ENCODE measurements at places on chromosomes 11 and 22.

DNA sequence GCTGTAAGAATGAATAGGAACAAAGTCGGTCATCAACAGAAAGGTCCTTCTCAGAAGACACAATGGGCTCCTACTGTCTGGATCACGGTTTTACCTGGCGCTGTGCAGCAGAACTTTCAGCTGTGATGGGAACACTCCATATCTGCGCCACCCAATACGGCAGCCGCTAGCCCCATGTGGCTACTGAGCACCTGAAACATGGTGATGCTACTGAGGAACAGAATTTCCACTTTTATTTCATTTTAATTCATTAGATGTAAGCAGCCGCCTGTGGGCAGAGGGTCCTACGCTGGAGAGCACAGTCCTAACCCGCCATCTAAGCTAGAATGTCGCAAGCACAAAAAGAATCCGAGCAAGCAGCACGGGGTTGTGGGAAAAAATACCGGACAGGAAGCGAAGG lies 2.7 kb downstream of the SULT4A1 start:
- peak; percentile 20 for DNase-seq

- no peak for DNase-seq
Observed at GRCh38 chr11:134244593-134244992, 8.6 kb downstream of the THYN1 start.

DNA sequence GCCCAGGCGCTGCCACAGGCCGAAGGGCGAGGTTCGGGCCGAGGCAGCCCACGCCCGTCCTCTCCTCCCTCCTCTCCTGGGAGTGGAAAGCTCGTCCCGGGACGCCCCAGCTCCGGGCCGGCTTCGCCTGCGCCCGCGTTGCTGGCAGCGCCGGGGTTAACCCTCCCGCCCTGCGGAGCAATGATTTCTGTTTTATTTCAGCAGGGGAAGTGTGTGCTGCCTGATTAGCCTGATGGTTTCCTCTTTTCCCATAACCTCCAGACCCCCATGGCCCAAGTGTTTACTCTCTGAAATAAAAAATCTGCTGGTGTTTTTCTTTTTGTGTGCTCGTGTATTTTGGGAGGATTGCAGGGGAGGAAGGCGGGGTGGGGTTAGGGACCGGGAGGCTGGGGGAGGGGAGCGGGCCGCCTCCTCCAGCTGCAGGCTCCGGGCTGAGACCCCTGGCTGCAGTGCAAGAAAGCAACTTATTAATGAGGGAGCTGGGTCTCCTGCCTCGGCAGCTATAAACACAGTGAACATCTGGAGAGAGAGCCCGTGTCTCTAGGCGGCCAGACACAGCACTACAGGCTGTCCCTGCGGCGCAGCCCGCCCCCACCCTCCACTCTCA lies 38.6 kb downstream of the ETS1 start:
- DNase-seq: no peak

DNA sequence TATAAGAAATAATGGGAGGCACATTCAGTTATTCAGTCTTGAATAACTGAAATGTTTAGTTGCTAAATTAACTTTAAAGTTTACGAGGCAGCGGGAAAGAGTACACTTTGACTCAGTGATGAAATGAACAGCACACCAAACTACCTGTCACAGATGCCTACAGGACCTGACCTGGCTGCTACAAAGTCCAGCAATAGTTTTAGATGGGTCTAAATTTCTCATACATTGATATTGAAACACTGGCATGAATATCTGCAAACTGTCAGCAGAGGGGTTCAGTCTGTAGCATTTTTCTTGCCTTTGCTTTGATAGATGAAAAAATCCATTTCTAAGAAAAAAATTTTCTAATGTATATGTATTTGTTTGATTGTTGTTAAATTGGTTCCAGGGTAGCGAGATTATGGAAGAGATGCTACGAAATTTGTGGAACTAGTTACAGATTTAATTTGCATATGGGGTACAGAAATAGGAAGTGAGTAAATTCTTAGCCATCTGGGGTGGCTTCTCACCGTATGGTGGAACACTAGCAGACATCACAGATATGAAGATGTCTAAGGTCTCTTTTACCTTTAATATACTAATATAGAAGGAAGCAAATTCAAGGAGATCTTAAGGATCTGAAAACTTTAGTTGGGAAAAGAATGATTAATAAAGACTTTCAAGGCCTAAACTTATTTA lies 20.8 kb upstream of the GAB2 start:
- DNase-seq: no peak

- DNase-seq: no peak
Observed at GRCh38 chr11:116871248-116871647, 33.8 kb upstream of the APOA1 start.

- no peak for DNase-seq
Observed at GRCh38 chr22:31278626-31279326, 13.5 kb downstream of the PIK3IP1 start.

DNA sequence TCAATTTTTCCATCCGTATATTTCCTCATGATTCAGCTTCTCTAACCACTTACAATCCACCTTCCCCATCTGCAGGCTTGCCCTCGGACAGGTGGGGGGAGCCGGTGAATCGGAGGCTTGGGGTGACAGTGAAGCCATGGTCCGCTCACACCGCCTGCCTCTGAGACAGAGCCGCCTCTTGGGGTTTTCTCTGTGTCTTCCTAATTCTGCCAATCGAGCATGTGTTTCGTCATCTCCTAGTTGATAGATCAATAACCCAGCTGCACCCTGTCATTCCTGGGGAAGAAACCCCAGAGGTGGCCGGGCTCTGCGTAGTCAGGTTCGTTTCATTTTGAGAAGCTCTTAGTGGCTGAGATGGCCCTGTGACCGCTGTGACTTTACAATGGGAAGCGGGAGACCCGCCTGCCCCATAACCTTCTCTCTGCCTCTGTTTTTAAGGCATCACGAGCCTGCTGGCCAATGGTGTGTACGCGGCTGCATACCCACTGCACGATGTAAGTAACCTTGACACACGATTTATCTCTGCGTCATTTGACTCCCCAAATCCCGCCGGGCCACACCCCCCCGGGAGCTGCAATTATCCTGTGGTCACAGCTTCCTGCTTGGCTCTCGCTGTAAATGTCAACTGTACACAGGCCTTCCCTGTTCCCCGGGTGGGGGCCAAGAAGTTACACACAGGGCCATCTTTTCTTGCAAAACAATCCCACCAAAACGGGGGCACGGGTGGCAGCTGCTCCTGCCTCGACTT lies 33.3 kb downstream of the ANO1 start:
- no peak for DNase-seq

- DNase-seq: peak; percentile 69
Observed at GRCh38 chr22:50264104-50264745, 2.7 kb upstream of the MAPK12 start.

GRCh38 chr11:64745189-64745520 lies 1.2 kb upstream of the RASGRP2 start:
- no peak for DNase-seq

DNA sequence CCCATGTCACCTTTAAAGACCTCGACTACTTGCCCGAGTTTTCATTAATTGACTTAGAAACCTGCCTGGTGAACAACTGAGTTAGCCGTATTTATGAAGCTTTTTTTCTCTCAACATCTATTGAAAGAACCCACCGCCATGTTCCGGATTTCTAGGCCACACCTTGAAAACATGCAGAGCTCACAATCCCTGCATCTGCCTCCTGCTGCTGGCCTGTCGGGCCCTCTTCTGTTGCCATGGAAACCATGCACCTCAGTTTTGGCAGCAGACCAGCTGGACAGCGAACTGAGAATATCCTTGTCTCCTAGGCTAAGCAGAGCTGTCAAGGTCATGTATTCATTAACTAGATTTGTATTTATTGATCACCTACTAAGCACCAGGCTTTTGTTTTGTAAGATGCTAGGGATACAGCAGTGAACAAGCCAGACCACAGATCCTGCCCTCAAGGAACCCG lies 4.3 kb upstream of the PATZ1 start:
- DNase-seq: no peak

DNA sequence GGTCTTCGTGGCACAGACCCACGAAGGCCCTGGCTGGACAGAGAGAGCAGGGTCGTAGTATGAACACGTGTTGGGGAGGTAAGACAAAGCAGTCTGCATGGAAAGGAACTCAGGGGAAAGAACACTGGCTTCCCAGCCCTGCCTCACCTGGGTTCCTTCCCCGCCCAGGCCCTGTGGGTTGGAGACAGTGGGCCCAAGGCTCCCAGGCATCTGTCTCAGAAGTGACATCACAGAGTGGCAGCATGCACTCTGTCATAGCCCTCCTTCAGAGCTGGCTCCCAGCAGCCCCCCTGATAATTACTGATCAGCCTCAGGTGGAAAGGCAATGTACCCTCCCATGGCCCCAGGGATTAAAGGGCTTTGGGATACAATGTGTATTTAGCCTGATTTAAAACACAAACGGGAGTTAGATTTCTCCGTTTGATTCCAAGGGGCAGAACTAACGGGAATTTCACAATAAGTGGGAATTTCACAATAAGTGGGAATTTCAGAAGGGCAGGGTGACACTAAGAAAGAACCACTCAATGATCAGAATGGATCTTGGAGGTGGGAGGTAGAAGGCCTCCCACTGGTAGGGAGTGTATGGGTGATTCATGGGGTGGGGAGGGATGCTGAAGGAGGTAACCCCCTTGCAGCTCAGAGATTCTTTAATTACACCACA lies 65.1 kb downstream of the SLC22A12 start:
- no peak for DNase-seq

GRCh38 chr11:64553554-64554201 lies 37.3 kb upstream of the SLC22A12 start:
- peak; percentile 72 for DNase-seq

DNA sequence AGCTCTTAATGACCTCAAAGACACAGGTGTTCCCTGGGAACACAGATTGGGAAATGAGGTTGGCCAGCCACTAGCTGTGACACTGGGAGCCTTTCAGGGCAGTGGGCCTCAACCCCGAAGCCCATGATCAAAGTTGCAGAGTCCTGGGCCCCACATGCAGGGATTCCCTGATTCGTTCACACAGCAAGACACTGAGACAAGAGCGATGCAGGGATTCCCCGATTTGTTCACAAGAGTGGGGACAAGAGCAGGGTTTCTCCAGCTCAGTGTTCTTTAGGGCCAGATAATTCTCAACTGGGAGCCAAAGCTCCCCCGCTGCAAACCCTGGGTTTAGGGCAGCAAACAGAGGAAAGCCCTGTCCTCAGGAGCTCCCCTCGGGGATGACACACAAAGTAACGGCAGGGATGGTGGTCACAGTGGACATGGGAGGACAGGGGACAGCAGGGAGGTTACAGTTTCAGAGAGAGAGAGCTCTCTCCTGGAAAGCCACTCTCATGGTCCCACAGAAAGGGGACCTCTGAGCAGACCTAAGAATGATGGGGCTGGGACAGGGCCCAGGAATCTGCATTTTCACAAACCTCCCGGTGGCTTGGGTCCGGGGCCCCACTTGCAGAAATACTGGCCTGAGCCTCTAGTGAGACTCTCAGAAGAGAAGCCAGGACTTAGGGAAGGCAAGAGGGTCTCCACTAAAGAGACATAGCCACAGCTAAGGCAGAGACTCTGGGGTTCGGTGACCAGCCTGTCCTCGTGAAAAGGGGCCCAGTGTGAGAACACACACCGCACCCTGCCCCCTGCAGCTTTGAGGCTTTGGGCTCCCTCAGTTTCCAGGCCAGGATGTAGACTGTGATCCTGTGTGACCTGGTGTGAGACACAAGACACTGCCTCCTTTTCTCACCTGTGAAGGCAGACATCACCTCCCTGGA lies 7.4 kb upstream of the GNAZ start:
- peak; percentile 9 for DNase-seq

DNA sequence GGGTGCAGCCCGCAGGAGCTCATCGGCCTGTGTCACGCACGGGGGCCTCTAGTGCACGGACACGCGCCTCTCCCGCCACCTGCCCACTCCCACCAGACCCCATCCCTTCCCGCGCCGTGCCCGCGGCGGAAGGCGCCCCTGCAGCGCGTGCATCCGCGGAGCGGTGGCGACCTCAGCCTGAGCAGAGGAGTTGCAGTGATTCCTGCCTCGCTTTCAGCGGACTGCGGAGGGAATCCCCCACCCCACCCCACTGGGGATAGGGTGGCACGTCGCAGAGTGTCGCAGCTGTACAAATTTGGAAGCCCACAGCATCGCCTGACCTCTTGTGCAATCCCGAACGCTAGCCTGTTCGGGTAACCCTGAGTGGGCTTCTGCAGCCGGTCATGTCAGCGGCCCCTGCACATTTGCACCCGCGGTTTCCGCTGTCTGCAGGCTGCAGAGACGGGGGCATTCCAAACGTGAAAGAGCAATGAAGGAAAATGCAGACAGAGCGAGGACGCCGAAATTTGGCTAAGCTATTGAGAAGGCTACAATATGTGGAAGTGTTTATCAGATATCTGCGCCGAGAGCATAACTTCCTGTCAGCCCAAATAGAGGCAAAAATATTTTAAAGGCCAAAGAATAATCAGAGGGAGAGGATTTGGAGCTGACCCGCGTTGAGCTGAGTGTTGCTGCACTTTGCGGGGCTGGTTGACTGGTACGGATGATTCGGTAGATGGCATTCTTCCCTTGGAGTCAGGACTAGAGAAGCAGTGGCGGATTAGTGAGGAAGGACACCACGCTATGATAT lies 617 bp upstream of the ARHGAP20 start:
- peak; percentile 48 for DNase-seq

GRCh38 chr22:46946383-46946962 lies 184.0 kb downstream of the TBC1D22A start:
- DNase-seq: no peak

- DNase-seq: no peak
Observed at GRCh38 chr11:26761361-26761809, 39.5 kb upstream of the SLC5A12 start.

- DNase-seq: peak; percentile 31
Observed at GRCh38 chr11:124865902-124866851, 945 bp downstream of the ROBO3 start.

- no peak for DNase-seq
Observed at GRCh38 chr11:118899706-118900360, 16.1 kb downstream of the CXCR5 start.

DNA sequence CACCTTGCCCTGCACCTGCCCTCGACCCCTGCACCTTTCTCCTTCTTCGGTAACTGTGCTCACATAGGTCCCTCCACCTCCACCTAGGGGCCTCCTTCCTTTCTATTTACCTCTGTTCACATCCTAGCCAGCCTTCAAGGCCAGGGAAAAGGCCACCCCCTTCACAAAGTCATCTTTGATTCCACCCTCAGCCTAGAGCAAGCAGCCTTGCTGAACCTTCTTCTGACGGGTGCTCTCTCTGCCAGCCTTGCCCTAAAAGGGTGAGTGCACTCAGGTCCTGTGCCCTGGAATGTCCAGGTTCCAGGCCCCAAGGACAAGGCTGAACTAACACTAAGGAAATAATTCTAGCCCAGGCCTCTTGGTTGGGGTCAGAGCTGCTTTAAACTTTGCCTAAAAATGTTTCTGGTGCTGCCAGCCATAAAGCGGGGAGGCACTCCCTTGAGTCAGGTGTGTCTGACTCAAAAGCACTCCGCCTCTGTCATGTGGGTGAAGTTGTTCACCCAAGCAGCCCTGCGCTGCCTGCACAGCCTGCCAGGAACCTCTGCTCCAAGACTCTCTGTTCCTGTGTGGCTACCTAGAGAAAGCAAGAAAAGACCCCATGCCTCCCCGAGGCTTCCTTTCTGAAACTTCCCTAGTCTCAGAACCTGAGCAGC lies 9.2 kb upstream of the FAM83F start:
- no peak for DNase-seq

GRCh38 chr11:74777877-74778276 lies 29.2 kb downstream of the RNF169 start:
- DNase-seq: no peak

DNA sequence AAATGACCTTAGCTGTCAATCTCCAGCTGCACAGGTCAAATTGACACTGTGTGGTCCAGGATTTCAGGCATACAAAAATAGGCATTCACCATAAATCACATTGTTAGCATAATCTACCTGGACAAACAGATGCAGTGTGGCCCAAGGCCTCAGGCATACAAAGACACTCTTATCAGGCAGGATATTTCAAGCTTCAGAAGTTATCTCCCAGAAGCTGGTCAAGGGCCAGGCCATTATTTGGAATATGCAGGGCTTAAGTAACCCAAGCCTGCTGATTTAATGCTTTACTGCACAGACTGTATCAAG lies 25.5 kb upstream of the HORMAD2 start:
- DNase-seq: no peak
